Cortex of kidney (tissue), 1 donor: ENCODE measurements at places on chromosomes 2 and 18.

GRCh38 chr2:149534674-149535073 lies 52.9 kb downstream of the MMADHC start:
- DNase-seq = no peak

- DNase-seq = no peak
Measured at GRCh38 chr2:150909613-150910012, 352.1 kb downstream of the RBM43 start.

DNA sequence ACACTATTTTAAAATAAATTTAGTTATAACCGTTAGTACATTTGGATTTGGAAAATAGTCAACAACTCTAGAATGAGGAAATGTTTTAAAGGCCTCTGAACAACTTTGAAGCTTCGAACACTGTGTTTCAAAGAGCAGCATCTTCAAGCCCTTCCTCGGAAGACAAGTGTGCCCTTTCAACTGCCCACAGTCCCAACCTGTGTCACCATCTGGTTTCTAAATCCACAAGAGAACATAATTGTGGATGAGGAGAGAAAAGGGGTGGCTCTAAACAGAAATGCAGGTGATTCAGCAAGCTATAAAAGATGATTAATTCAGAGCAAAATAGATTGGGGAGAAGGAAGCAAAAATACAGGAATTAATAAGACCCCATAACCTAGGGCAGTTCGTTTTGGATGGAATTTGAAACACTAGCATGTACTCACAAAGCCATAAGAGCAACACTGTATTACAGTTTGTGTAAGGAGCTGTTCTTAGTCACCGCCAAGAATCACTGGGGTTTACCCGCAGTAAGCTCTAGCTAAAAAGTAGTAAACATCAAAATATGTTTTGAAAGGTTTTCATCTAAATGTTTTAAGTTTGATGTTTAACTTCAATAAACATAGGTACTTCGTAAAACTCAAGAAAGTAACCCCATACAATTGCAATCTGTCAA lies 160.7 kb downstream of the EIPR1 start:
- DNase-seq = no peak

DNA sequence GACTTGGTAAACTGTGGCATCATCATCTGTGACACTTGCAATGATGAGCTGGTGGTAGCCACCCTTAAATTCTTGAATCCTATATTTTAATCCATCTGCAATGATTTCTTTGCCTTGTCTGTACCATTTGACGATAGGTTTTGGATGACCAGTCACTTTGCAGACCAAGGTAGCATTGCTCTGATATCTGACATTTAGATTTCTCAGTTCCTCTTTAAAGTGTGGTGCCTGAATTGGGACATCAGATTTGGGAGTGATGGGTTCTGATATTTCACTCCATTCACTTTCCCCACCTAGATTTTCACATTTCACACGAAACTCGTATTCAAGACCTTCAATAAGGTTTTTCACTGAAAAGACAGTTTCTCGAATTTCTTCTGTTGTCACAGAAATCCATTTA lies 55.8 kb downstream of the PLEKHA3 start:
- no peak for DNase-seq

- no peak for DNase-seq
Measured at GRCh38 chr2:151237422-151238025, 24.1 kb downstream of the RBM43 start.

DNA sequence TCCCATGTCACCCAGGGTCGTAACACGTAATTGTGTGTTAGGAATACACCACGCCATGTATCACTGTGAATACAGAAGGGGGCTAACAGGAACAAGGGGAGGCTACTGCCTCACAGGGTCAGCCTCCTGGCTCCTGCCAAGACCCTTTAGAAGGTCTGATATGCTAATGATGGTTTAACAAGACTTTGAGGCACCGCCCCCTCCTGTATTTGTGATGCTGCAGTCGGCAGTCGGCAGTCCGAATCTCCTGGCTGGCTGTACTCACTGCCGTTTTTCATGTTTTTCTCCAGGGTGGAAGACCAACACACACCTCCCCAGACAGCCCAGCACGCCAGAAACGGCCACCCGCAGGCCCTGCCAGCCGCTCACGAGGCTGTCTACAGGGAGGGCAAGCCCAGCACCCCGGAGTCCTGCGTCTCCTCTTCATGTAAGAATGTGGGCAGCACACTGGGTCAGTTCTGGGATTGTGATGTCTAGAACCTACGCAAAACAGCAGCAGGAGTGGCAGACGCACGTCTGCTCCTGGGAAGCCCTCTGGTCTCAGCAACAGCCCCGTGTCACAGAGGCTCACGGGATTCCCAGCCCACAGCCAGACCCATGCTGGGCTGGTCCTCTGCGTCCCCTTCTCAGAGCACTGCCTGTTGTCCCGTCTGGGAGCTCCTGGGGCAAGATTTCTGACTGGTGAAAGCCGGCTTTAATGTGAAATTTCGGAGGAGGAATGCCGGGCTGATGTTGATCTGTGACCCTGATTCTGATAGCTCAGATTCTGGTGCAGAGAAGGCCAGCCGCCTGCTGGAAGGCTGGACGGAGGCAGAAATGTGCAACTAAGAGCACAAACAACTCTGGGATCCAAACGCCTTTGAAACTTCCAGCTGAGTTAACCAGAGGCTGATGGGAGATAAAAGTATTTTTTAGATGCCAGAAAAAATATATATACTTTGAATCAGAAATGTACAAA lies 39.7 kb upstream of the B3GNT7 start:
- no peak for DNase-seq

DNA sequence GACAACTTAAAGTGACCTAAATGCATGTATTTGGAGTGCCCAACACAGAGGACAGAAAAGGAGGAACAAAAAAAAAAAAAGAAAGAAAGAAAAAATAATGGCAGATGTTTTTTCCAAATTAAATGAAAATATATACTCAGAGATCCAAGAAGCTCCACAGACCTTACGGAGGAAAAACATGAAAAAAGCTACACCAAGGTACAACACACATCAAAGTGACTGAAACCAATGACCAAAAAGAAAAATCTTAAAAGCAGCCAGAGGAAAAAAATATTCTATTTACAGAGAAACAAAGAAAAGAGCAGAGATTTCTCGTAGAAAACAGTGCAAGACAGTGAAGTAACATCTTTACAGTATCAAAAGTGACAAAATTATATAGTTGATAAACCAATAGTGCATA lies 5.1 kb downstream of the FANCL start:
- DNase-seq = no peak

- no peak for DNase-seq
Measured at GRCh38 chr2:58614219-58614618, 373.1 kb upstream of the FANCL start.

DNA sequence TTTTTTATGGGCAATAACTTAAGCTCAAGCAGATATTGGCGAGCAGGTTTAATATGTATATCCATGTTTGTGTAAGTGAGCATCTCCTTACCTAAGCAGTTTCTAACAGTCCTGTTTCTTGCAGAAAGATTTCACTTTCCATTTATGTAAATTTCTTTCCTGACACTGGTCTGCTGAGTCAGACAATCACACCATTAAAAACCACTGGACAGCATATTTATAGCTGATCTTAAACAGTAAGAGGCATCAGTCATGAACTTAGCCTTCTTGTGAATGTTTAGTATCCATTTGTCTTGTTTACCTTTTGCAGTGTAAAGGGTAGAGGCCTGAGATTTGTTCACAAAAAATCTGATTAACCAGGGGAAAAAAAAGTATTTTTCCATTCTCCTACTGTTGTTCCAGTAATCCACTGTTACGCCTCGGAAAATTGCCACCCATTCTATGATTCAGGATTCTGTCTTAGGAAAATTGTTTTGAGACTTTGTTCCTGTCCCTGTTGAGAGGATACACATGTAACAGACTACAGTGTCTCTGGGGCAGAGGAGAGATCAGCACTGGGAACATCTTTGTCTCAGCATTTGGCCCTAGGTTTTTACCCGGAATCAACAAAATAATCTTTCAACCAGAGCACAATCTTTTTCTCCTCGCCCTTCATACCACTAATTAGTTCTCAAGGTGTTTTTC lies 521.0 kb upstream of the NRP2 start:
- DNase-seq = no peak

DNA sequence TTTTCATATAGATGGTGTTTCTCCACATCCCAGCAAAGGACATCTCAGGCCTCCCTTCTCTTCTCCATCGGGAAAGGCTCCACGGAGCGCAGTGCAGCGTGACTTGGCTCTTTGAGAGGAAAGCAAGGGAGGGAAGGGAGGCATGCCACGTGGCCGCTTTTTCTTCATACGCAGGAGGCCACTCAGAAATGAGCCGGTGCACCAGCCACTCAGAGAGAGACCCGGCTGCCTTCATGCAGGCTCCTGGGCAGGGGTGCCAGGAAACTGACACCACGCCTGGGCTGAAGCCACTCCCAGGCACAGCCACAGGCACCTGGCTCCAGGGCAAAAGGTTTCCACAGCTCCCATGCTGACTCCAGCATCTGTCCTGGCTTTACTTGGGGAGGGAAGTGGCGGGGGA lies 11.1 kb upstream of the LOXHD1 start:
- no peak for DNase-seq

GRCh38 chr2:9430316-9431293 lies 7.2 kb downstream of the CPSF3 start:
- DNase-seq = no peak

DNA sequence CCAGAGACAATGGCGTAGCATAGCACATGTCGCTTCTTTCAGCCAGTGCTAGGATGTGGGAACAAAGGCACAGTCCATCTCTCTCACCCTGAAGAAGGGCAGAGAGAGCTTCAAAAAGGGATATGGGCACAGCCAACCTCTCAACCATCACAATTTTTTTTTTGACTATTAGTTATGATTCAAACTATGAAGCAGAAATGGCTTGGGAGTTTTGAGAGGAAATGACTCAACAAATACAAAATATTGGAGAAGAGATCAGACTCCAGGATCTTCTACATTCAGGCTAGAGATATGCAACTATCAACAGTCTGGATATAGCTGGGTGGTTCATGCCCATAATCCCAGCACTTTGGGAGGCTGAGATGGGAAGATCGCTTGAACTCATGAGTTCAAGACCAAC lies 109.1 kb downstream of the MCFD2 start:
- DNase-seq = no peak

GRCh38 chr2:70471129-70471528 lies 82.5 kb downstream of the TGFA start:
- no peak for DNase-seq

- no peak for DNase-seq
Measured at GRCh38 chr2:7809640-7810039, 872.2 kb upstream of the ID2 start.

DNA sequence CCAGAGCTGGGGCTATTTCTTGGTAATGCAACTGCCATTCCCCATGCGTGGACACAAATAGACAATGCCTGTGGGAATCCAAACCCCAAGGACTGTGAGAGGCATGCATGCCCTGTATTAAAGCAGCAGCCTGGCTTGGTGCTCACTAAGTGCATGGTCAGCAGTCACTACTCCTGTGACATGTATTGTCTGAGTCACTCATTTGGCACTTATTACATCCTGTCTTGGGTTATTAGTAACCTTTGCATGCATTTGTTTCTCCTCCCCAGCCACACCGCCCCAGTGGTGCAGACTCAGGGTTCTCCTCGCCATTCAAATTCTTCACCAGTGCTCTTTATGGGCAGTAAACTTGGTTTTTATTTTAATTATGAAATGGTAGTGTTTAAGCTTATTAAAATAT lies 30.2 kb downstream of the PRKCE start:
- no peak for DNase-seq

DNA sequence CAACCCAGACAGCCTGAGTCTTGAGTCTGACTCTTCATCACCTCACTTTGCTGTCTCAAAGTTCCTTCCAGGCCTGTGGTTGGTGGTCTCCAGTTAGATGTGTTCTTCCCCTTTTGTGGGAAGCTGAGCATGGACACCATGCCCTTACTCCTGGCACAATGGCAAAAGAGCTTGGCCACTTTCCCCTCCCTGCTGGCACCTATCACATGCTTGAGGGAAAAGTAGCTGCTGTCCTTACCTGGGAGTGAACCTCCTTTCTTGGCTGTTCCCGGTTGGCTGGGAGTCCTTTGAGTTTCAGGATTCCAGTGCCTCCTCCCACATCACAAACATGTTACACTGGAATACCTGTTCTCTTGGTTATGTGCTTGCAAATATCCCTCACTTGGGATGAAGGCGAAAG lies 97.8 kb downstream of the GATA6 start:
- DNase-seq = no peak

DNA sequence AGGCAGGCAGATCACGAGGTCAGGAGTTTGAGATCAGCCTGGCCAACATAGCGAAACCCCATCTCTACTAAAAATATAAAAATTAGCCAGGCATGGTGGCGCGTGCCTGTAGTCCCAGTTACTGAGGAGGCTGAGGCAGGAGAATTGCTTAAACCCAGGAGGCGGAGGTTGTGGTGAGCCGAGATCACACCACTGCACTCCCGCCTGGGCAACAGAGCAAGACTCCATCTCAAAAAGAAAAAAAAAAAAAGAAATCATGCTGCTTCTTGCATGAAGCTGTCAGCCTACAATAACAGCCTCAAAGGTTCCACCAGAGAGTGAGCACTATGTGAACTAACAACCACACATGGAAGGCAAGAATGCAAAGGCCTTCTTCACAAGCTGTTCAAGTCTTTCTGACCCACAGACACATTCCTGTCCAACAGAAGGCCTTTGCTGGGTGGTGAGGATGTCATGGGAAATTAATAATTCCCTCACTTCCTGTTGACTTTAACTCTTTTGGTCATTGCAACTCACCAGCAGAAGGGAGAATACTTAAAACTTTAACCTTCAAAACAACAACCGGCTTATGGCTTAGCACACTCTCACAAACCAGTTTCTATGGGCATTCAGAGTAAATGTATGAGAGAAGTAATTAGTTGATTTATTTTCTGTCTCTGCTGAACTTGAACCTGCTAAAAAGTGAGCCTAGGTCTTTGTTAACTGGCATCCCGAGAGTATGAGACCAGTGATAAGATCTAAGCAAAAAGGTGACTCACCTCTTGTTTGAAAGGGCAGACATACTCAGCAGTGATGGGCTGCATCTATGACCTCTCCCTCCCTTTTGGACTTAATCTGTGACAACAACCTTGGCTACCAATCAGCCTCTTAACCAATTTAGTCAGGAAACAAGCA lies 11.8 kb downstream of the PLEKHM3 start:
- DNase-seq = no peak

DNA sequence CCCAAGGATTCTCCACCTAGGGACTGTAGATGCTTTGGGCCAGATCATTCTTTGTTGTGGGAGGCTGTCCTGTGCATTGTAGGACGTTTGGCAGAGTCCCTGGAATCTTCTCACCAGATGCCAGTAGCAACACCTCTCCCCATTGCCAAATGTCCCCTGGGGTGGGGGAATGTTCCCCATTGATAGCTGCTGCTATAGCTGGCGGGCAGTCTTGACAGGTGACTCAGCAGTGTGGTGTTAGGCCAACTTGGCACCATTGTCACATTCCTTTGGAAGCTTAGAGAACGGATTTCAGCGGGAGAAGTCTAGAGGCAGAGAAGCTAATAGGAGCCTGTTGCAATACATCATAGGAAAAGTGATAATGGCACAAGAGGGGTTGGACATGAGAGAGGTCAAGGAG lies 495.7 kb upstream of the SMIM21 start:
- no peak for DNase-seq
